ENCODE measurements at places on chromosomes 2 and 18.

DNA sequence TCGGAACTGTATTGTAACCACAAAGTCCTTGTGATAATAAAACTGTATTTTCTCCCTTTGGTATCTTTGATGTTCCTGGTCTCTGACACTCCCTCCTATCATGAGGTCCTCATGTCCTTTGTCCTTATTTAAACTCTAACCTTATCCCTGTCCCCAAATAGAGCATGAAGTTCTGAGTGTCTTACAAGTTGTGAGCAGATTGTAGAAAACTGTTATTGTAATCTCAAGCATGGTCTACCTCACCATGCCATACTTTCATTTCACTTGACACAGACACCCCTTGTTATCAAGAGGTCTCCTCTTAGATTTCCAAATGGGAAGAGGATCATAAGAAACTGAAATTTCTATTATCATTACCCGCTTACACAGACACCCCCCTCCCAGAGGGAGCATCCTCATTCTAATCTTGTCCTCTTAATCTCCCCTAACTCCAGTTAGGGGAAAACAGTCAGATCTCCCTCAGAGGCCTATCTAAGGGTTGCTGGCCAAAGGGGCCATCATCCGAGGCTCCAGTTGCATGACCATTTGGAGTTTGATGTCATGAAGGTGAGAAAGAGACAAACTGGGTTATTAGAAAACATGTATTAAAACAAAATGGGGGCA lies 29.0 kb downstream of the MYO3B start:
- DNase-seq, result no peak

DNA sequence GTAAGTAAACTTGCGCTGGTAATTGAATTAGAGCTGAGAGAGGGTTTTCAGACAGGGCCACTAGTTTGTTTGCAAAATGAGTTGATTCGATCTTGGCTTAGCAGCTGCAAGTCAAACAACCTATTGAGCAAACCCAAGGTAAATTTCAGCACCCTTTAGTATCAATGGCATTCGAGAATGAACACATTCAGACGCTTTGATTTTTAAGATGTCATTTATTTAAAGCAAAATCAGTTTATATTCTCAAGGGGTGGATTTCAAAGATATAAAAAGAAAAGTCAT lies 44.2 kb downstream of the TGIF1 start:
- DNase-seq, result no peak

GRCh38 chr2:126949775-126950174 lies 51.1 kb downstream of the TEX51 start:
- DNase-seq, result no peak

DNA sequence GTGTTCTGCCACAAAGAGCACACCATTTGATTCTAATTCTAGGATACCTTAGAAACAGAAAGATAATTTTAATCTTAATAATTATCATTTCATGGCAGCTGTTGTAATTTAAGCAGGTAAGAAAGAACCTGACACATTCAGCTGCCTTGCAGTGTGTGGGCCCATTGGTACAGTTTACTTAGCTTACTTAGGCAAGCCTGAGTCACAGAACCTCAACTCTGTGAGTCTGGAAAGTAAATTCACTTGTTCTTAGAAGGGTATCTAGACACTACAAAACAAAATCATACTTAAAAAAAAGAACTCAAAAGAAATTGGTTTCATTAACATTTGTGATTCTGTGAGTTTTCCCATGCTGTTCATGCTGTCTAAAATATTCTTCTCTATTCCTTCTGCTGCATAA lies 956.3 kb upstream of the SLC39A10 start:
- DNase-seq, result no peak

DNA sequence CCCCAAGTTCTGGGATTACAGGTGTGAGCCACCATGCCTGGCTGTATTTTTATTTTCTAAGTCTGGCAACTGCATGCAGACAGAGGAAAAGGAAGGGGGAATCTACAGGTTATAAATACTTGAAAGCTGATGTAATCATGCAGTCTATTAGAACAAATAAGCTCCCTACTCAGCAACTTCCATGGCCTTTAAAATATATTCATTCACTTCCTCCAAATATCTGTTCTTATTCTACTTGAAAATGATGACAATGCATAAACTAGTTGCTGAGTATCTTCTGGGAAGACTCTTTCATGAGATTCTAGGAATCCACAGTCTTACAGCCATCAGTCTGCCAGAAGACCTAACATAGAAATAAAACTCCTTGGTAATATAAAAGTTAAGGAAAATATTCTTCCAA lies 66.9 kb upstream of the NCKAP5 start:
- no peak for DNase-seq

GRCh38 chr2:85057226-85057962 lies 75.8 kb upstream of the TCF7L1 start:
- DNase-seq, result no peak

DNA sequence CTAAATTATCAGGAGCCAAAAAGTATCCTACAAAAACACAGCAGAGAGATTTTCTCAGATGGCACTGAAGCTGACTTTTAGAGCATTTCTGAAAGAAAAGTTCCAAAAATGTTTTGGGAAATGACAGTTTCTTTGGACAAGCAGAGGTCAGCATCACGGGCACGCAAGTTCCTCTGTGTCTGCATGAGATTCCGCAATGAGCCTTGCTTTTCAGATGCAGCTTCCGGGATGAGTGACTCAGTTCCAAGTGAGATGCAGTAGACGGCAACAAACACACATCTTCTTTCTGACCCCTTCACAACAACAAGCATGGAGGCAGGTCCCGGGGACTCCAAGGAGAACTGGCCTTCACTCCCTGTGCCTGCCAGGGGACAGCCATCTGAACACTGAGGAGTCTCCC lies 76.6 kb downstream of the EIPR1 start:
- no peak for DNase-seq

GRCh38 chr18:72868585-72869225 lies 918 bp upstream of the NETO1 start:
- no peak for DNase-seq

- peak; percentile 35 for DNase-seq
These were observed 10.3 kb upstream of the CHST10 start for GRCh38 chr2:100427627-100428258.

DNA sequence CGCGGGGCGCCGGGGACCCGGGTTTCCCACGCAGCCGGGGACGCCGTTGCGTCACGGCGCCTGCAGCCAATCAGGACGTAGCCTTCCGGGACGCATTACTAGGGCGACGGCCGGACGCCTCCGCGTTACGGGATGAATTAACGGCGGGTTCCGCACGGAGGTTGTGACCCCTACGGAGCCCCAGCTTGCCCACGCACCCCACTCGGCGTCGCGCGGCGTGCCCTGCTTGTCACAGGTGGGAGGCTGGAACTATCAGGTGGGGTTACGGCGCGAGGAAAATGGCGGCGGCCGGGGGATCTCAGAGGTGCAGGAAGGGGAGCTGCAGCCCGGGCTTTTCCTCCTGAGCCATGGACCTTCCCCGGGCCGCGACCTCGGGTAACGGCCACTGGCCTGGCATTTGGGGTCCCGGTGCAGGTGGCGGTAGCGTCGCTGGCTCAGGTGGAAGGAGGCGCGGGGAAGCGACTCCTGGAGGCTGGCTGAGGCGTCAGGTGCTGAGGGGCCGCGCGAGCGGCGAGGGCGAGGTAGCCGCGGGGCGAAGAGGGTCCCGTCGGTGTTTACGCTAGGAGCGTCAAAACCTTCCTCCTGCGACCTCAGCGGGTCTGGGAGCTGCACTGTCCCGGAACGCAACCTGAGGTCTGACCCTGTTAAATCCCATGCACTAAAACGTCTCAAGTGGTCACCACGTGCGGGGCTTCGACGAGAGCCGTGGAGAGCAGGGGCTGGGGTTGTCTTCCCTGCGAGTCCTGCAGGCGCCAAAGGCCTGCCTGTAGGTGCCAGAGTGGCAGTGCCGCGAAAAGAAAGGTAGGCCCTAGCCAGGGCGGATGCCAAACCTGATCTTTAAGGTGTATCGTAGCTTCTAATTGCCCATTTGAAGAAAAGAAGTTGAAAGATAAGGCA lies at the start of gene LCLAT1:
LCLAT1 (plus strand) TSS at position 98 of the 897 bp plus-strand sequence. CDS start 78,345 bp downstream, outside the sequence.
- peak; percentile 66 for DNase-seq

DNA sequence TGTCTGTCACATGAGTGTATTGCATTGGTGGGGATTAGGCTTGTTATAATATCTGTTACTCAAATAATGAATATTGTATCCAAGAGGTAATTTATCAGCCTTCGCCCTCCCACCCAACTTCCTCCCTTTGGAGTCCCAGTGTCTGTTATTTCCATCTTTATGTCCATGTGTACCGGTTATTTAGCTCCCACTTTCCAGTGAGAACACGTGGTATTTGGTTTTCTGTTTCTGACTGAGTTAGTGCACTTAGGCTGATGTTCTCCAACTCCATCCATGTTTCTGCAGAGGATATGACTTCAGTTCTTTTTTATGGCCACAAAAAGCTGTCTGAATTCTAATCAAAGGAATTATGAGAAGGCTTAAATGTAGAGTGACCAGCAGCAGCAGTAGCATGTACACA lies 104.0 kb upstream of the ARHGAP28 start:
- no peak for DNase-seq

- no peak for DNase-seq
These were observed 152.4 kb upstream of the SERPINE2 start for GRCh38 chr2:224191465-224191864.

- no peak for DNase-seq
These were observed 113.7 kb downstream of the BARD1 start for GRCh38 chr2:214695789-214696188.

DNA sequence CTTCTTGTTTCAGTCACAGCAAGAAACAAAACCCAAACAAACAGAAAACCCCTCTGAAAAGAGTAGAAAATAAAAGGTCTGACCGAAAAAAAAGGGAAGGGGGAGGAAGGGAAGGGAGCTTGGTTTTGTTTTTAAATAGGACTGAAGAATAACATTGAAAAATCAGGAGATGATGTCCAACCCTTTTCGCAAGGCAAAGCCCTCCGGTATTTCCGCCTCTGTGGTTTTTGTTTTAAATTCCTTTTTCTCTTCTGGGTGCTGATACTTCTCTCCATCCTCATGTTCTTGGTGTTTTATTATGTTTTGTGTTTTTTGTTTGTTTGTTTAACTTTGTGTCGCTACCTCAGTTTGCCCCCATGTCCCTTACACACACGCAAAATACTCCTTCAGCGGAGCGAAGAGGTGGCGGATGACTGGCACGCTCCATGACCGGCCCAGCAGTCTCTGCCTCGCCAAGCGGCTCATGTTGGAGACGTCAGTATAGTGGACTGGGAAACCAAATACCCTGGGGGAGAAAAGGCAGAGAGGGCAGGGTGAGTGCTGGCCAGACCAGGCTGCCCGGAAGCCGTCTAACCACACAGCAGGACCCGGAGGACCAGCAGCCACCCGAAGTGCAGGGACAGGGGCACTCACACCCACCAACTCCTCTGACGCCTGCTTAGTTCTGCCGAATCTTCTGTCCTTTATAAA lies 65.7 kb upstream of the POMC start:
- no peak for DNase-seq

DNA sequence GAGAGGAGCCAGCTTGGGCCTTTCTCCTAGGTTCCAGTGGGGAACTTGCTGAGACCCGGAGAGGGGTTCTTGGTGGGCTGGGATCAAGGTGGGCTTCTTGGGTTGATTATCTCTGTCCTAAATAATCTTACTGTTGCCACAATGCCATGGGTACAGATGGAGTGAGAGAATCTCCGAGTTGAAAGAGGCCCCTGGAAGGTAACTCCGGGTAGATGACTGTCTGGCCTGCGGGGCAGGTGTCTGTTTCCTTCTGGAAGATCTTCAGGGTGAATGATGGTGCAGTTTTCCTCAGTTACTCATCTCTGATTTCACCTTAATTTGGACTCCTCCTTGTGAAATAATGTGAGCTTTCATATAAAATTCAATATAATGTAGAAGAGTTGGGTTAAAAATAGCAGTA lies 159.4 kb downstream of the ACTR3 start:
- DNase-seq, result no peak

DNA sequence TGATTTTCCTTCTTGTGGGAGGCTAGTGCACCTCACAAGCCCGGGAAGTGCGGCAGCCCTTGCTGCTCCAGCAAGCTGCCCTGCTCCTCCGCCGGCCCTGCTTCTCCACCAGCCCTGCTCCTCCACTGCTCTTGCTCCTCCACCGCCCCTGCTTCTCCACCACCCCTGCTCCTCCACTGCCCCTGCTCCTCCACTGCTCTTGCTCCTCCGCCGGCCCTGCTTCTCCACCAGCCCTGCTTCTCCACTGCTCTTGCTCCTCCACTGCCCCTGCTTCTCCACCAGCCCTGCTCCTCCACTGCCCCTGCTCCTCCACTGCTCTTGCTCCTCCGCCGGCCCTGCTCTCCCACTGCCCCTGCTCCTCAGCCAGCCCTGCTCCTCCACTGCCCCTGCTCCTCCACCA lies 95.6 kb downstream of the NDUFA10 start:
- no peak for DNase-seq

GRCh38 chr18:66647671-66648070 lies 43.8 kb upstream of the CDH19 start:
- no peak for DNase-seq

DNA sequence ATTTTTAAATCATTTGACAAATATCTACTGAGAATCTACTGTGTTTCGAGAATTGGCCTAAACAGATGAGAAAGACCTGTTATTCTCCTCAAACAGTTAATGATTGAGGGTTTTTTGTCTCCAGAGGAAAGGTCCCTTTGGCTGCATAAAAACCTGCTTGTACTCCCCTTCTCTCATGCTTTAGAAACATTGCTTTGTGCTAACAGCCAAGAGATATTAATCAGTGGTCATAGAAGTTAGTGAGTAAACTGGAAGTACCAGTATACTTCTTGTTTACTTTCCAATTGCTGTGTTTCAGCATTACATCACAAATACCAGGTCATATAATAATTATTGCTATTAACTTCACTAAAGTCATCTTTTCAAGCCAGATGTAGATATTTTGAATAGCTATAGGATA lies 34.1 kb downstream of the ITGB6 start:
- DNase-seq, result peak; percentile 63

GRCh38 chr2:144438801-144439631 lies 80.9 kb downstream of the ZEB2 start:
- DNase-seq, result no peak

GRCh38 chr18:31659576-31660177 lies 24.7 kb downstream of the B4GALT6 start:
- DNase-seq, result no peak

- DNase-seq, result no peak
These were observed 73.2 kb downstream of the PLA2R1 start for GRCh38 chr2:159989249-159989648.

DNA sequence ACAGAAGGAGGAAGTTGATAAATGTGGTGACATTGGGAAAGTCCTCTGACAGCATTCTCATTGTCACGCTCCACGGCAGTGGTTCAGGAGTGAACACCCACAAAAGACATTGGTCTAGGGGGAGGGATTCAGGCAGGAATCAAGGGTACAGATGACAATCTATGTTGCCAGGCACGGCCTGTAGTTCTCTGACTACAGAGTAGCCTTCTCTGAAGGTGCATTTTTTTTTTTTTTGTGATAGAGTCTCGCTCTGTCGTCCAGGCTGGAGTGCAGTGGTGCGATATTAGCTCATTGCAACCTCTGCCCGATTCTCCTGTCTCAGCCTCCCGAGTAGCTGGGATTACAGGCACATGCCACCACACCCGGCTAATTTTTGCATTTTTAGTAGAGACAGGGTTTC lies 7.4 kb upstream of the MOB1A start:
- DNase-seq, result no peak

- DNase-seq, result no peak
These were observed 56.3 kb downstream of the OSBPL1A start for GRCh38 chr18:24341361-24341760.
